Left ventricle myocardium inferior (tissue), 1 donor: ENCODE measurements at places on chromosomes 7 and 10. TPM values are rescaled to one million over a fixed set of nuclear protein-coding genes. Genes with fewer than 3 reads are reported as not detected.
A peak's percentile ranks its signal among the peaks of the same experiment; 100 is the strongest.

- H3K27me3 ChIP-seq, result no peaks in the 10 kb centered on the region
- no peak overlapping the region for H3K4me3 ChIP-seq
- H3K27ac ChIP-seq, result no peak overlapping the region
- no peaks in the 10 kb centered on the region for H3K4me1 ChIP-seq
- no peaks in the 10 kb centered on the region for H3K36me3 ChIP-seq
These were observed 779.3 kb upstream of the COBL start for GRCh38 chr7:52095861-52096260.

GRCh38 chr7:6547400-6547799, 3.9 kb downstream of the GRID2IP start:
- H3K27ac ChIP-seq, result no peak overlapping the region
- H3K4me3 ChIP-seq, result no peak overlapping the region
- peaks cover 21% of the 10 kb centered on the region for H3K27me3 ChIP-seq
- DNase-seq, result no peak
- H3K36me3 ChIP-seq, result no peaks in the 10 kb centered on the region

C7orf57 gene
- not detected for total RNA-seq

- H3K4me3 ChIP-seq, result no peak overlapping the region
- H3K27ac ChIP-seq, result no peak overlapping the region
- H3K36me3 ChIP-seq, result no peaks in the 10 kb centered on the region
- H3K27me3 ChIP-seq, result peaks cover 53% of the 10 kb centered on the region
- no peak for DNase-seq
These were observed 38.9 kb upstream of the YAE1 start for GRCh38 chr7:39527296-39527695.

GRCh38 chr7:21927693-21928092, 18.0 kb downstream of the CDCA7L start:
- peaks cover 48% of the 10 kb centered on the region for H3K4me1 ChIP-seq
- H3K36me3 ChIP-seq, result no peaks in the 10 kb centered on the region
- H3K4me3 ChIP-seq, result no peak overlapping the region
- peak overlapping the region; percentile 30 for H3K27ac ChIP-seq

DNA sequence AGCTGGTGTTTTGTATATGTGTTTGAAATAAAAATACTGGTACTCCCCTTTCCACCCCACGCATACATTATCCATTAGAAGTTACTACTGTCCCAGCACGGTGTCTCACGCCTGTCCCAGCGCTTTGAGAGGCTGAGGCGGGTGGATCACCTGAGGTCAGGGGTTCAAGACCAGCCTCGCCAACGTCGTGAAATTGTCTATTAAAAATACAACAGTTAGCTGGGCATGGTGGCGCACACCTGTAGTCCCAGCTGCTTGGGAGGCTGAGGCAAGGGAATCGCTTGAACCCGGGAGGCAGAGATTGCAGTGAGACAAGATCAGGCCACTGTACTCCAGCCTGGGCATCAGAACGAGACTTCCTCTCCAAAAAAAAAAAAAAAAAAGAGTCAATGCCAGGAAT, 2.7 kb downstream of the HBP1 start:
- H3K27ac ChIP-seq, result peak overlapping the region; percentile 1
- no peaks in the 10 kb centered on the region for H3K36me3 ChIP-seq
- H3K4me3 ChIP-seq, result peak overlapping the region; percentile 84

HTR5A gene
- not detected for total RNA-seq

GRCh38 chr7:49848211-49848841, 74.9 kb downstream of the VWC2 start:
- no peaks in the 10 kb centered on the region for H3K27me3 ChIP-seq
- DNase-seq, result no peak
- no peaks in the 10 kb centered on the region for H3K36me3 ChIP-seq
- no peak overlapping the region for H3K4me3 ChIP-seq
- peaks cover 51% of the 10 kb centered on the region for H3K4me1 ChIP-seq
- no peak overlapping the region for H3K27ac ChIP-seq

PDZD7 gene
- total RNA-seq, result 0.27 TPM

DNA sequence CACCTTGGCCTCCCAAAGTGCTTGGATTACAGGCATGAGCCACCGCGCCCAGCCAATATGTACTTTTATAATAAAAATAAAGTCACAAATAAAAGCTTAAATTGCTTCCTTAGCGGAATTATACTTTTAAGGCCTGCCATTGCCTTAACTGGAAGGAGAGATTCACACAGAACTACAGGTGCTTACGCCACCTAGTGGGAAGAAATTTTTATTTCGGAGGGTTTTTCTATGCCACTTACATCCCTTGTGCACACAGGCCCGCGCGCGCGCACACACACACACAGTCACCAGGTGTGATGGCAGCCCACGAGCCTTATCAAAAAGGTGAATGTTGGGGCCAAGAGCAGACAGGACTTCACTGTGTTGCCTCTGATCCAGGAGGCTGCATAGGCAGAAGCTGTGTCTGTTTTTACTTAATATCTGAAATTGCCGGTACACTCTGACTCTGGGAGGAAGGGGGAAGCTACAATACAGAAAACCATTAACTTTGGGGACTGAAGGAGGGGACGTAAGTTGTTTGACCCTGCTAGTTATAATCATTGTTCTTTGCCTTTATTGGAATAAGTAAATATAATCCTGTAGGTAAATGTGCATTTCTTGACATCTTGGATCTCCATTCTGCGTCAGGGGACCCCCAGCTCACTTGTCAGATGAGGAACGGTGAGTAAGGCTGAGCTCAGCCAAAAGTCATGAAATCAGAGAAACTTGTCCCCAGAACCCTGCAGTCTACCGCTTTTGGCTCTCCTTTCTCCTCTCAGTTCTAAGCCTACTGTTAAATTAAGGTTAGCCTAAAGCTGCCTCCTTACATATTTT, 87.1 kb downstream of the SLC16A9 start:
- H3K4me1 ChIP-seq, result peaks cover 9% of the 10 kb centered on the region
- DNase-seq, result no peak
- H3K27me3 ChIP-seq, result no peaks in the 10 kb centered on the region
- no peak overlapping the region for H3K4me3 ChIP-seq

DNA sequence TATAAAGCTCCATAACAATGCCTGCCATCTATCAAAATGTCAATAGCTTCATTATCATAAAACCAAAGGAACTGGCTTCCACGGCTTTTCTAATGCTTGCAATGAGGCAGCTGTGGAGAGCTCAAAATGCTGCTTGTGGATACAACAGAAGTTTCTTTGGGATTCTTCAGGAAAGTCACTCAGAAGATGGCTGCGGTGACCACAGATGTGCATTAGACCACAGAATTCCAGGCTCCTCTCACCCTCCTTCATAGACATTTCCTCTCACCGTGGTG, 77.2 kb downstream of the CDCA7L start:
- H3K27ac ChIP-seq, result no peak overlapping the region
- peaks cover 7% of the 10 kb centered on the region for H3K4me1 ChIP-seq
- no peaks in the 10 kb centered on the region for H3K36me3 ChIP-seq
- no peak overlapping the region for H3K4me3 ChIP-seq

DNA sequence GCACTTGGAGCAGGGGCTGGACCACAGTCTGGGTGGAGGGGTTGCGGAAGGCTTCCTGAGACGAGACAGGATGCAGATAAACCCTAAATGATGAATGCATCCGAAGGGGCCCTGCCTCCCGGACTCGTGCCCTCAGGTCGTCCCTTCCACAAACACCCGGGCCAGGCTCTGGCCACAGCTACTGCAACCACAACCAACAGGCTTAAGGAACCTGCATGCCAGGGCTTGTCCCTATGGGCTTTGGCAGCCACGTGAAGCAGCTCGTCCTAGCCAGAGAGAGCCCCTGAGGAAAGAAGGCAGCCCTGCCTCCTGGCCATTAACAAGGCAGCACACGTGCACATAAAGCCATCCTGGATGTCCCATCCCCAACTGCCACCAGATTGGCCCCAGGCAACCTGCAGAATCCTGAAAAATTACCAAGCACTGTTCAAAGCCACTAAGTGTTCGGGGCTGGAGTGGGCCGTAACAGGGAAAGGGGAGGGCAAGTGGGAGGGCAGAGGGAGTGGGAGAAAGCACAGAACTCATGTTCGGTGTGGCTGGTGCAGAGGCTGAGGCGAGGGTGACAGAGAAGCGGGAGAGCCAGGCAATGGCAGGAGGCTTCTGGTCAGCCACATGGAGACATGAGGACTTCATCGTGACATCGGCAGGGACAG, 62.7 kb downstream of the MAD1L1 start:
- H3K27me3 ChIP-seq, result no peaks in the 10 kb centered on the region
- peaks cover 9% of the 10 kb centered on the region for H3K36me3 ChIP-seq
- H3K4me3 ChIP-seq, result no peak overlapping the region
- H3K4me1 ChIP-seq, result peaks cover 29% of the 10 kb centered on the region
- DNase-seq, result no peak

DNA sequence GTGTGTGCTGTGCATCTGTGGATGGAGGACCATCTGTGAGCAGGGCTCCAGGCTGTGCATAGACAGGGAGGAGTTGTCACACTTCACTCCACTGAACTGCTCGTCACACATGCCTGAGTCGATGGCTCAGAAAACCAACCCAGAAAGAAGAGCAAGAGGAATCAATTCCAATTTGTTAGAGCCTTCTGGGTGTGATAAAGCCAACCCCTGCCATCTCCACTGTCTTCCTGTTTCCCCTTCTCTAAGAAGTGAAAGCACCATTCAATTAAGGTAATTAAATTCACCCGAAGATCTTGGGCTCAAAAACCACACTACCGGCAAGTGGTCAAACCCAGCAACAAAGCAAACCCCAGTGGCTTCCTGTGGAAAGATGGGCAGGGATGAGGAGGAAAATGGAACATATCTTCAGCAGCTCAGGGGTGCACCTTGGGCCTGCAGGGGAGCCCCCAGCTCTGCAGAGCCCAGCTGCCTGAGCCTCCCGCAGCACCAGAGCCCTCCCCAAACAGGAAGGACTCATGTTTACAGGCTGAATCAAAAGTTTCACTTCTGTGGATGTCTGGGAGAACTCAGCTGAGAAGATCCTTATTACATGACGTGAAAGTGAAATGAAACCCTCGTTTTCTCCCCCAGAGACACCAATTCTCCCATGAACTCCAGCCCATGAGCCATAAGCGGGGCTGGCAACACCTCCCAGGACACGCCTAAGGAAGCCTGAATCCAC, 10.9 kb downstream of the C10orf71 start:
- peaks cover 4% of the 10 kb centered on the region for H3K36me3 ChIP-seq
- no peak overlapping the region for H3K4me3 ChIP-seq
- peak overlapping the region; percentile 25 for H3K27ac ChIP-seq
- H3K27me3 ChIP-seq, result no peaks in the 10 kb centered on the region
- H3K4me1 ChIP-seq, result peaks cover 65% of the 10 kb centered on the region
- no peak for DNase-seq

CHCHD2 gene
- total RNA-seq, result 468 TPM

DNA sequence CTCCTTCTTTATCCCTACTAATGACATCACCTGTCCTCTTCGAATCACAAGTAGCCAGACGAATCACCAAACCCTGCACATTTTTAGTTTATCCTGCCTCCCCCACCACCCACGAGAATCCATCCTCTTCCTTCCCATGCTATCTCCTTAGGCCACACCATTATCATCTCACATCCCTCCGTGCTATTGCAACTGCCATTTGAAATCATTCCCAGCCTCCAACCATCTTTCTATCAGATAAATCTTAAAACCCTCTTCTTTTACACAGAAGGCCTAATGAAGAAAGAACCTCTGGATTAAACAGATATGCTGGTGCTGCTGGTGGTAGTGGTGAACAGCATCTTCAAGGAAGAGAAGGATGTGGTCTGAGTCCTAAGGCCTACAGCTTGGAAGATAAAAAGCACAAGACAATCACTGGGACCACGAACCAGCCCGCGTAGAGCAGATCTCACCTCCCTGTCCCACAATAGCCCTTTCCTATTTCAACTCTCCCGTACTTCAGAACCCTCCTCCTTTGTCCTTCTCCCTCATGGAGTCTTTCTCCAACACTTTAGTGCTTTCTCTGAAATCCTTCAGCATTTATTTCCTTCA, 403.1 kb downstream of the SFMBT2 start:
- peaks cover 3% of the 10 kb centered on the region for H3K27me3 ChIP-seq
- H3K4me3 ChIP-seq, result no peak overlapping the region
- no peaks in the 10 kb centered on the region for H3K36me3 ChIP-seq
- H3K4me1 ChIP-seq, result no peaks in the 10 kb centered on the region

DNA sequence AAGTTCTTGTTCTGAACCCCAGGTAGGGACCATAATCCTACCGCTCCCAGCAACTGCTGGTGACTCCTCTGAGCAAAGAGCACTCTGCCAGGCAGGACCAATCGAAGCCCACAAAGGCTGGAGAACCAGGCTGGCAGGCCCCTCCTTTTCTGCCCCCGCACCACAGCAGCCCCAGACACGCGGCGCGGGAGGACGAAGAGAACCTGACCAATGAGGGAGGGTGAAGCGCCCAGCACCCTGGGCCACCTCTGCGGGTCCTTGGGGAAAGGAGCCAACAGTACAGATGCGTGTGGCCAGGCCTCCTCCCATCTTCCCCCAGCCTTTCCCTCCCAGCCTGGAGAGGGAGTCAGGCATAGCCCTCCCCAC, 25.9 kb downstream of the CTBP2 start:
- H3K27ac ChIP-seq, result no peak overlapping the region
- peaks cover 20% of the 10 kb centered on the region for H3K36me3 ChIP-seq
- no peaks in the 10 kb centered on the region for H3K27me3 ChIP-seq
- H3K4me3 ChIP-seq, result no peak overlapping the region

GRCh38 chr10:58028597-58029366, 238.9 kb downstream of the IPMK start:
- no peak for DNase-seq
- H3K4me3 ChIP-seq, result no peak overlapping the region
- no peaks in the 10 kb centered on the region for H3K27me3 ChIP-seq
- no peak overlapping the region for H3K27ac ChIP-seq

DNA sequence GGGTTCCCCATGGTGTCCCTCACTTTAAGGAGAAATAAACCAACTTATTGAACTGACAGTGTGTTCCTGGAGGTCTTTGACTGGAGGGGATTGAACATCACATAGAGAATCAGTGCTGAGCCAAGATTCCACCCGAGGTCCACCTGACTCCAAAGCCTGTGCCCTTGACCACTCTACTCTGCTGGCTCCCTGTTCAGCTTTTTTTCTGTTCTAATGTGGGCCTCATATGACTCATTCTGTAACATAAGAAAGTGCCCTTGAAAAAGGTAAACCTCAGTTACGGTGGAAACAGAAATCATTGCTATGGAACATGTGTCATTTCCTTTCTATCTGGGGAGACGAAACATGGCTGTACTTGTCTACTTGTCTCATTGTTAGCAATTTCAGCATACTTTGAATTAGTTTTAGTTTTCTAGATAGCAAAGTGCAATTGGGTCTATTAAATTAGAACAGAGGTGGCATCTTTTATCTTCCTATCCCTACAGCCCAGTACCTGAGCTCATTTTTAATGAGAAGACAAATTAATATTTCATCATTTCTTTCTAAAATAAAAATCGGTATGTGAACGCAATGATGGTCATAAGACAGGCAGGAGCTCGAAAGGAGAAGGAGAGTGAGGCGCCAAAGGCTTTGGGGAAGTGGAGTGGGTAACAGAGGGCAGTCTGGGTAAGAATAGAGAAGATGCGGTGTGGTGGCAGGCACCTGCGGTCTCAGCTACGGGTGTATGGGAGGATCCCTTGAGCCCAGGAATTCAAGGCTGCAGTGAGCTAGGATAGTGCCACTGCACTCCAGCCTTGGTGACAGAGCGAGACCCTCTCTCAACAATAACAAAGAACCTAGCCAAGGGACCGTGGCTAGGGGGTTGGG, 1.5 kb downstream of the GSDME start:
- no peaks in the 10 kb centered on the region for H3K36me3 ChIP-seq
- H3K27ac ChIP-seq, result peak overlapping the region; percentile 86
- H3K4me3 ChIP-seq, result peak overlapping the region; percentile 83
- H3K4me1 ChIP-seq, result peaks cover 24% of the 10 kb centered on the region

GRCh38 chr7:31553661-31554081, 39.8 kb downstream of the ITPRID1 start:
- no peaks in the 10 kb centered on the region for H3K36me3 ChIP-seq
- peaks cover 8% of the 10 kb centered on the region for H3K27me3 ChIP-seq
- no peak for DNase-seq
- H3K27ac ChIP-seq, result no peak overlapping the region
- no peaks in the 10 kb centered on the region for H3K4me1 ChIP-seq
- H3K4me3 ChIP-seq, result no peak overlapping the region
